BE2C (cell line): ENCODE measurements at places on chromosomes 12 and 14.

DNA sequence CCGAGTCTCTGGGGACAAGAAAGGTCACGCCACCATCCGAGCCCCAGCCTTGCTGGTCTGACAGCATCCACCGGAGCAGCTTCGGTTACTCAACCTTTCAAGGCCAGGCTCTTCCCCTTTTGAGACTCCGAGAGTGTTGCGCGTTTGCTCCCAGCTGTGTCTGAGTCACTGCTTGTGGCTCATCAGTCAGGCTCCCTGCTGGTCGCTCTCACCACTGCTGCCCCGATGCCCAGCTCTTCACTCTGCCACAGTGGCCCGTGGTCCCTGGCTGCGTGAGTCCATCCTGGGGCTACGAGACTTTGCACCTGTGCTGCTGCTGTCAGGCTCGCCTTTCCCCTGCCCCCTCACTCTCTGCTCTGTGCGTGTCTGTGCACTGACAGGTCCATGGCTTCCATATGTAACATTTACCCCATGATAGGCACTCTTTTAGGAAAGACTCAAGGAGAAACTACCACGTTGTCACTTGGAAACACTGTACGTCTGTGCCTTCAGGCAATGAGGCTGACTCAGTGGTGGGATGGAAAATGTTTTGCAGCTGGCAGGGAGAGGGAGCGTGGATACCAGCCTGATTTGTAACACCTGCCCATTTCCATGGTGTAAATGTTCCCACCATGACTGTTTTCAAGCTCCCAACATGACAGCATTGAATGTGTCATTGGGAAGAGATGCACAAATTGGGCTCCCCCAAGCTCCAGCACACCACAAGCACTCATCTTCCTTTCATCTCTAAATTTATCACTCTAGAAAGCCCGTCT lies 350.7 kb downstream of the TMEM132D start:
- DNase-seq, result no peak

DNA sequence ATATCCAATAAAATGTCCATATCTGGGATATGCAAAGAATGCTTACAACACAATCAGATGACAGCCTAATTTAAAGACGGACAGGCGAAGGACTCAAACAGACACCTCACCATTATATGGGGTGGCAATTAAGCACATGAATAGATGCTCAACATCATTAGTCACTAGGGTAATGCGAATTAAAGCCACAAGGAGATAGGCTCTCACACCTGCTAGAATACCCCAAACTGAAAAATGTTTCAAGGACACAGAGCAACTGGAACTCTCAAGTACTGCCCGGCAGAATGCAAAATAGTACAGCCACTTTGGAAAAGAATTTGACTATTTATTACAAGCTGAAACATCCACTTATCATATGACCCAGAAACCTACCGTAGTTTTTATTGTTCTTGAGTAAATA lies 42.9 kb downstream of the FERMT2 start:
- no peak for DNase-seq

- DNase-seq, result no peak
Observed at GRCh38 chr14:59582161-59582560, 5.5 kb upstream of the CCDC175 start.

DNA sequence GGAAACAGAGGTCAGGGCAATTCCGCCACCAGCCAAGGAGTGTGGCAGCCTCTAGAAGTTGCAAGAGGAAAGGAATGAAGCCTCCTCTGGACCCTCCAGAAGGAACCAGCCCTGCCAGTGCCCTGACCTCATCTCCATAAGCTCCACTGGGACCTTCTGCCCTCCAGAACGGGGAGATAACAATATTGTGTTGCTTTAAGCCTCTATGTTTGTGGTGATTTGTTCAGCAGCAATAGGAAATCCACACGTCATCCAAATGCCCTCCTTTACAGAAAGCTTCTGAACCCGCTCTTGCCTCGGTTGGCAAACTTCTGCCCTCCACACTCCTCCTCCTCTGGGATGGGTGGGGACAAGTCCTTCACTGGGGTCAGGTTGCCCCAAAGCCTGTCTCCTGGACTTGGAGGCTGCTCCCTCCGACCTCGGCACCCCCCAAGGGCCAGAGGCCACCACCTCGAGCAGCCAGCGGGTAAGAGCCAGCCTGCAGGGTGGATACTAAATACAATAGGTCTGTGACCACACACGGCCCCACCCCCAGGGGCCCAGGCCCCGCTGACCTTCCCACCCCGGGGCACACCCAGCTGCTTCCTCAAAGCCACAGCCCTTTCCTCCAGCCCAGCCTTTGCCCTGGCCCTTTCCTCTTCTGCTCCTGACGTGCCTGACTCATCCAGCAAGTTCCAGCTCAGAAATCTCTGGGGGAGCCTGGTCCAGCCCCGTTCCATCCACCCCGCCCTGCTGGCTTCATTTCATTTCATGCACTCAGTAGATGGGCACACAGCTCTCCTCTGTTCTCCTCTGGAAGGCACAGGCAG lies 58.7 kb upstream of the NCOR2 start:
- DNase-seq, result no peak

GRCh38 chr12:28780960-28781359 lies 368.1 kb upstream of the FAR2 start:
- DNase-seq, result no peak

DNA sequence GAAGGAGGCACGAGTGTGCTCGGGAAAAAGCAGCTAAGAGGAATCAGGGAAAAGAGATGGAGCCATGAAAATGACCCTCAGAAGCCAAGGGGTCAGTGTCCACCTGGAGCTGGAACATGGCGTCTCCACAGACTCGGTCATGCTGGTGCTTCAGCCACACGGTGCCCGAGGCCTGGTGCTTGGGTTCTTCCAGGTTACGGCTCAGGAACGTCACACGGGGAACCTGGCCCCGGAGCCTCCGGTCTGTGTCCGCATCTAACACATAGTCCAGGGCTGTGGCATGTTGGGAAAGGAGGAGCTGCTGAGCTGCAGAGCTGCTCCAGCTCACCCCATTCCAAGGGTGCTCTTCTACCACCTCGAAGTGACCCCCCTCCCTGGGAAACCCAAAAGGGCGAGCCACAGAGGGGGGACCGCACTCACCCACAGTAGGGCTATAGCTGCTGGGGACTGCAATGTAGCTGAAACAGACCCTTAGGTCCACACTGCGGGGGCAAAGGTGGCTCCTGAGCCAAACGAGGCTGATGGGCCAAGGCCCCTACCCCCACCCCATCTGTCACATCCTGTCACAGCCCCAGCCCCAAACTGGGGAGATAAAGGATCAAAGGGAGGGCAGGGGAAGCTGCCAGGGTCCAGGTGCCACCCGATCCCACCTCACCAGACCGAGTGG lies 10.8 kb downstream of the ITGA7 start:
- DNase-seq, result no peak

- DNase-seq, result no peak
Observed at GRCh38 chr12:48194799-48195201, 8.3 kb downstream of the OR10AD1 start.

DNA sequence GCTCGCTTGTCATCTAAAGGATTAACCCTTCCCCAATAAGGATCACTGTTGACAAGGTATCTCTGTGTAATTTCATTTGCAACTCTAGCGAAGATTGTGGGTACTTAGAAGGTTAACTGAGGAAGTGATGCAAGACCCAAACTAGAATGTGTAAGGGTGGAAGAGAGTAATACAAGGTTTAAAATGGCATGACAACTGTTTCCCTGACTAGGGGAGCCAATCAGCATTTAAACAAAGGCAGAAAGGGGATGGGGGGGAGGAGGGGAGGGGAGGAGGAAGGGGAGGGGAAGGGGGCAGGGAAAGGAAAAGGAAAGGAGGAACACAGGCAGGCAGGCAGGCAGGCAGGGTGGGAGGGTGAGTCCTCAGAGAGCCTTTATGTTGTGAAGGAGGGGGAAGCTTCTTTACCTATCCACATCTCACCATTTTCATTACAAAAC lies 31.1 kb downstream of the NRDE2 start:
- DNase-seq, result no peak

DNA sequence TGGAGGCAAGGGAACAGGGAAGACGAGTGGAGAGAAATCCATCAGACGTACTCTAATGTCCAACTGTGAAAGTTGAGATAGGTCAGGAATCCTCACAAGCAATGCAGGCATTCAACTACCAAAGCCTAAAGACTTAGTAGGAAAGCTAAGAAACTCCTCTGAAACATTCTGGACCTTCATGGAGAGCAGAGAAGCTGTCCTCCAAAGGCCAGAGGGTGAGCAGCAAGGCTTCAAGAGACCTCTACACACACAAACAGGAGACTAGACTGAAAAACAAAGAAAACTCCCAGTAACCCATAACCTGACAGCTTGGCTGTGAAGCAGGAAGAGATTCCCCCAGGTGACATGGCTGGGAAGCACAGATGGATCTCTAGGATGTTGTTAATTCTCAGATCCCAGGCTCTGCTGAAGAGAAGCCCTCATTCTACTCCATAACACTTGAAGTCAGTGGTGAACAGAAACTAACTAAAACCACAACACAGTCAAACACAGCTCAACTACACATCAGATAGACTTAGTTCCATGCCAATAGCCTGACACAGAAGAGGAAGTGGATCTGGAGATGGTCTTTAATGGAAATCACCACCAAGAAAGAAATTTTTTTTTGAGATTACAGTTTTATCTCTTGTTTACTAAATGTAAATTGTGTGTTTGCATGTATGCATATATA lies 23.2 kb upstream of the LYZ start:
- DNase-seq, result no peak

- no peak for DNase-seq
Observed at GRCh38 chr12:32104572-32105355, 1.9 kb upstream of the BICD1 start.

GRCh38 chr12:123054371-123054770 lies 73.9 kb downstream of the ARL6IP4 start:
- DNase-seq, result no peak

DNA sequence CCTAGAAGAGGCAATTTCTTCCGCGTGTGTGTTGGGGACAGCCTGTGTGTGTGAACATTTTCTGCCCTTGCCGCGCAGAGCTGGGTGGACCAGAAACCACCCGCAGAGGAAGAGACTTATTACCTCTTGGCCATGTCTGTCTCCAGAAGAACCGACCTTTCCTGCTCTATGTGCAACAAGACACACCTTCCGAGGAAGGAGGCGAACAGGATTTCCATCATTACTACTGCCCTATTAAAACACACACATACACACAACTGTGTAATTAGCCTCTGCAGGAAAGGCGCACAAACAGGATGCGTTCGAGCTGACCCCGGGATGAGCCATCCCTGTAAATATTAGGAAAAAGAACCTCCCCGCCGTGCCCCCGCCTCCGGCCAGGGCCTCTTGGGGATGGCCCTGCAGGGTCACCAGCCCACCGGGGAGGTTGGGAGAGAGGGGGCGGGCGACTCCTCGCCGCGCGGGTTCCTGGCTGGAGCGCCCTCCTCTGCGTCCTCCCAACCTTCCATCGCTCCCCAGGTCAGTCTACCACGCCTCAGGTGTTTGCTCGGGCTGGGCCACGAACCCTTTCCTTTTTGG lies 484 bp upstream of the PRKCH start:
- DNase-seq, result no peak

- no peak for DNase-seq
Observed at GRCh38 chr12:53063708-53064612, 14.1 kb downstream of the TNS2 start.

DNA sequence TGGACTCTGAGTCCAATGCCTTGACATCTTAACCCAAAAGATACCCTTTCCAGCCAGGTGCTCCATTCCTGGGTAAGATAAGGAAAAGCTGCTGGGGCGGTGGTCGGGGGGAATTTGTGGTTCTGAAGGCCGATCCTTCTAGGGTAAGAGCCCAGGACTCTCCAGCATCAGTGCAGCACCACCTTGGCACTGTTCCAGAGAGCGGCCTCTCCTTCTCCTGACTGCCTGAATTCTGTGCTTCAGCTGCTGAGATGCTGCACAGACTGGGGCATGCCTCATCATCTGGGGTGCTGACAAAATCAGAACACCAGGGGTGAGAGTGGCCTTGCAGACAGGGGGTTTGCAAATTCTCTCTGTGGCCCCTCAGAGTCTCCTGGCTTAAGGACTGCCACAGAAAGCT lies 87.5 kb downstream of the SPTB start:
- DNase-seq, result peak; percentile 36

DNA sequence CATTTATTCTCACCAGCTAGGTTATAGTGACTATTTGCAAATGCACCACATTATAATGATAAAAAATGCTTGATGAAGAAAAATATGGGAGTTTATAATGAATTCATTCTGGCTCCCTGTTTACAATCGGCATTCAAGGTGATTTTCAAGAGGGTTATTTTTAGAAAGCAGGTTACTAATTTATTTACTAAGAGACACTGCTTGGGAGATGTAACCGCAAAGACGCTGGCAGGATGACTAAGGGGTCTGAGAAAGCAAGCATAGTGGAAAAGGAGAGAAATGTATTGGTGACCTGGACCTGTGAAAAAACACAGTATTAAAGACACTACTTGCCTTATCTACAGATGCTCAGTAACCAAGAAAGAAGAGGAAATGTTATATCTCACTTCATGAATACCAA lies 13.3 kb upstream of the PITPNM2 start:
- DNase-seq, result no peak

- DNase-seq, result no peak
Observed at GRCh38 chr12:67091204-67091603, 178.0 kb upstream of the CAND1 start.

- peak; percentile 44 for DNase-seq
Observed at GRCh38 chr12:123264642-123265041, 7.0 kb downstream of the CDK2AP1 start.

DNA sequence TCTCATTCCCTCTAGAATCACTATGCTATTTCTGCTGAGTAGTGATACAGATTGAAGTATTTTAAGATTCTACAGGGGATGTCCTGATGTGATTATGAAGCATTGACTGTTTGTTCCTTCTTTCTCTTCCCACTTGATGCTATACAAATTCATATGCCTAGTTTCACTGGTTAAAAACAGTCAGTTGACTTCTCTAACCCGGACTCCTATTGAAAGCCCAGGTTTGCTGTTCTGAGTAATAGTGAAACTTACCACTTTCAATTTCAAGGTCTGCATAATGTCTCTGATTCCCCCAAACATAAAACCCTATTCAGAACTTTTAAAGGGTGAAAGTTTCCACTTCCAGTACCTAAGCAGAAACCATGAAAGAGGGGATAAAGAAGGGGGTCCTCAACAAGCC lies 117.7 kb upstream of the RPL10L start:
- no peak for DNase-seq

- no peak for DNase-seq
Observed at GRCh38 chr12:119949594-119949993, 39.4 kb upstream of the BICDL1 start.

- no peak for DNase-seq
Observed at GRCh38 chr12:47286676-47287075, 206.9 kb upstream of the AMIGO2 start.

GRCh38 chr12:29783773-29784666 lies at the start of gene TMTC1:
Gene TMTC1 (minus strand): TSS chr12:29783942. CDS start chr12:29783751, 191 bp downstream.
- DNase-seq, result peak; percentile 91

GRCh38 chr12:62335057-62335456 lies 74.9 kb downstream of the USP15 start:
- DNase-seq, result no peak
